ENCODE measurements at places on chromosomes 12 and 14.
A peak's percentile ranks its signal among the peaks of the same experiment; 100 is the strongest.

GRCh38 chr12:102350070-102350469, 130.3 kb downstream of the IGF1 start:
- DNase-seq = no peak

DNA sequence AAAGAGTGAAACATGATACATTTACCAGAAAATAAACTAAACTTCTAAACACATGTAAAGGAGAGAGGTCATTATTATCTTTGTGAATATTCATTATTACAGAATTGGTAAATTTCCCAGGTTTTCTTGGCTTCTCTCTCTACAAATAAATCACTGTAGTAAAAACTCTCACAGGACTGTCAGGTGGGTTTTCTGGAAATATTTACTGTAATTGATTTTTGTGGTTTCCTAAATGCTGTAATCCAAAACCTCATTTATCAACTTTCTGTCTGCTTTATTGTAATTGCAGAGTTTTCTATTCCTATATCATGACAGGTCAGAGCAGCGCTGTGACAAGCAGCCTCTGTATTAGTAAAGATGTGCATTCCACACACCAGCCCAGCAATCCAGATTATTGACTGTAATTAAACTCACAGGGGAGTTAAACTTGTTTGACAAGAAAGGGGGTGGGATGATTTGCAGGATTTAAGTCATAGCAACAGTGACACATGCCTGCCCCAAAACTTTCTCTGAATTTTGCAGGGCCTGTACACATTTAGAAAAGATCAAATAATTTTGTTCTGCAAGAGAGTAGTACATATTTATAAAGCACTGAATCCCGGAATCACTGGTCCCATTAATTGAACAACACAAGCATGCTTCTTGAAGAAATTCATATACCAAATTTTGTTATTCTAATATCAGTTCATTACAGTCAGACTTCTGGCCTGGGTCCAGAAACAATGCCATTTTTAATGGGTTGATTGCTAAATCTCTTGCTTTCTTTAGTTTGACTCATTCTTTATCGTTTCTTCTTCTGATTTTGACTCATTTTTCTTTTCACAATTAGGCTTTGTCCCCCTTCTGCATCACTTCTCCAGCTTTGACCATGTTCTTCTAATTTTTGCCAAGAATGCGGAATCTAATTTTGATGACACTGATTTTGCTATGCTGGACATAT, 42.2 kb downstream of the PTPRO start:
- no peak for DNase-seq

DNA sequence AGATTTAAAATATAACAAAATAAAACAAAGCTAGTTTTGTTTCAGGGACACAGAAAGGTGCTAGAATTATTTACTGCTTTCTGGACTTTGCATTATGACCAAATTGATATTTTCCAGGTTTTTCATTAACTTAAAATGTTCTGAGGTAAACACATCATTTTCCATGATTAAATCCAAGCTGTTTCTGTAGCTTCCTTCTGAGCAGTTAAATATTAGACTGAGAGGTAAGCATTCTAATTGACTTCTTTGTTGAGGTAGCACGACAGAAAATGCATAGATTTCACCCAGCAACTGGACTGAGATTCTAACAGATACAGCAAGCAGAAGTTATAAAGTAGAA, 98.3 kb downstream of the BMP4 start:
- no peak for DNase-seq

- DNase-seq = no peak
Measured at GRCh38 chr14:74400919-74401503, 25.0 kb downstream of the SYNDIG1L start.

DNA sequence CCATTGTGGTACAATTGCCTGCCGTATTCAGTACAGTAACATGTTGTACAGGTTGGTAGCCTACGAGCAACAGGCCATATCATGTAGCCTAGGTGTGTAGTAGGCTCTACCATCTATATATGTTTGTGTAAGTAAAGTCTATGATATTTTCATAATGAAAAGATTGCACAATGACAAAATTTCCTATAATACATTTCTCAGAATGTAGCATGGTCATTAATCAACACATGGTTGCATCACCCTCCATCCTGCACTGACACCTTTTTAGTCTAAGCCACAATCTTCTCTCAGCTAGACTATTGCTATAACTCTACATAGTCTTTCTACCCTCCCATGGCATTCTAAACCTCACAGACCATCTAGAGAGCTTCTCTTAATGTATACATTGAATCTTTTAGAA, 158.5 kb upstream of the HMGA2 start:
- DNase-seq = no peak

DNA sequence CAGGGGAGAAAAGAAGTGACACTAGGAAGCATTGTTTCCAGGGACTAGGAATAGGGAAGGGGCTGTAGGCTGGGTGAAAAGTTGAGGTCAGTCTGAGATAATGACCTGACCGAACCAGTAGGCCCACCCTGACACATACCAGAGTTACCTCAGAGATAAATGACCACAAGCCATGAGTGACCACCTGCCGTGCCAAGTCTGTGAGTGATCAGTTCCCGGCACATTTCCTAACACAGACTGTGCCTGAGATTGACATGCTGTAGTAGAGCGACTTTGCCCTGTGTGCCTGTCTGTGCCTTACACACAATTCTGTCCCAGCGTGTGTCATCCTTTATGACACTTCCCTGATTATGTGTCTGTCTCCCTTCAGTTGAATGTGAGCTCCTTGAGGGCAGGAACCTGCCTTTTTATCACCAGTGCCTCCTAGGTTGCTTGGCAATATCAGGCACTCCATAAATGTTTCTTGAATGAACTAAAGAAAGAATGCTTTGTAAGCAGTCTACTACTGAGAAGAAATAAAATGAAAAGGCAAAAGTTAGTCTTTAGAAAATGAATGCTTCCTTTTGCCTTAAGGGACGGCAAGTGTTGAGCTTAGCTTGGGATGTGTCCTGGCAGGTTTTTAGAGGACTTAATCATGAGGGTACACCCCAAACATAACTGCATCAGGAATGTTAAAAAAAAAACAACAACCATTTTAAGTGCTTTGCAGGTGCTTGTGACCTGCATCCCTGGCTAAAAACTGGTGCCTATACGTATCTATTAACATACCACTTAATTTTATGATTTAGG, 9.6 kb upstream of the SSPN start:
- no peak for DNase-seq

DNA sequence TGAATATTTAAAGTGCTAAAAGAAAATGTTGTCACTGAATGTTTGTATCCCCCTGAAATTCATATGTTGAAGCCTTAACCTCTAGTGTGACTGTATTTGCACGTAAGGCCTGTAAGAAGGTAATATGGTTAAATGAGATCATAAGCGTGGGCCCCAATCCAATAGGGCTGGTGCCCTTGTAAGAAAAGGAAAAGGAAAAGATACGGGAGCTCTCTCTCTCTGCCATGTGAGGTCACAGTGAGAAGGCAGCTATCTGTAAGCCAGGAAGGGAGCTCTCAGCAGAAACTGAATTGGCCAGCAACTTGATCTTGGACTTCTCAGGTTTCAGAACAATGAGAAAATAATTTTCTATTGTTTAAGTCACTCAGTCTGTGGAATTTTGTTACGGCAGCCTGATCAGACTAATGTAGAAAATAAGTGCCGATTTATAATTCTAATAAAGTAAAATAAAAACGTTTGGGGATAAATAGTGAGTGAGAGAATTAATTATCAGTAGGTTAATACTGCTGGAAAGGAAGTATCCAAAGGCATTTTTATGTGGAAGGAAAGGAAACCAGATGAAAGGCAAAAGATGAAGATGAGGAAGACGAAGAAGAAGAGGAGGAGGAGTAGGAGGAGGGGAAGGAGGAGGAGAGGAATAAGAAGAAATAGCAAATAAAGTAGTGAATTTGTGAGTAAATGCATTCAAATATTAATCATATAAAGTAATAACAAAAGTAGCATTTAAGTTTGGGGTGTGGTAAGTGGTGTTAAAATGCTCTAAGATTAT, 188.5 kb upstream of the KRR1 start:
- DNase-seq = no peak

- no peak for DNase-seq
Measured at GRCh38 chr14:95335071-95335470, 15.4 kb upstream of the CLMN start.

DNA sequence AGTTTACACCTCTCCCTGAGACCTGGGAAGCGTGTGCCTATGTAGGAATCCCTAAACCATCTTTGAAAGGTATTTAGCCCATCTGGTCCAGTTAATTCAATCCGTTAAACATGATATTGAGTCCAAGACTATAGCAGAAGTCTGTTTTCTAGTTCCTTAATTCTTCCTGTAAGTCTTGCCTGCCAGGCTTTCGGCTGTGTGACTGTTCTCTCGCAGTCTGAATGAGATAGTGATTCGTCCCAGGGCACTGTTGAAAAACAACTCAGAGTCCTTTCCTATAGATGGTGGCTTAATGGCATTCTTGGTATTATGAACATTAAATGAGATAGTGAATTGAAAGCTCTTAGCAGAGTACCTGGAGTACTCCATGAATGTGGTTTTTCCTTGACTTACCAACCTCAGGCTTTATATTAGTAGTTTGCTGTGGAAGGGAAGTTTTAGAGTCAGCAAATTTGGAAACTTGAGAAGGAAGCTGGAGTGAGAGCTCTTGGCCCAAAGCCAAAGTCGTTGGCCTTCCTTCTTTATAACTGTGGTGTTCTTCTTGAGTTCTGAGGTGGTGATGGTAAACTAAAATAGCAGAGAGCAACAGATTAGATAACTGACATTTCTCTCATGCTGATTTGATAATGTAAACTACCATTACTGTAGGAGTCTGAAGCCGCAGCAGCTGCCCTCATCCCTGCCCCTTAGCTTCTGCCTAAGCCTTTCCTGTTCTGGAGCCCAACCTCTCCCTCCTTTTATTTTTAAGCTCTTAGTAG, 76.5 kb downstream of the TGFB3 start:
- DNase-seq = no peak

- no peak for DNase-seq
Measured at GRCh38 chr14:94906577-94906976, 136.7 kb upstream of the GSC start.

GRCh38 chr14:103551338-103551762, 11.1 kb downstream of the BAG5 start:
- no peak for DNase-seq

DNA sequence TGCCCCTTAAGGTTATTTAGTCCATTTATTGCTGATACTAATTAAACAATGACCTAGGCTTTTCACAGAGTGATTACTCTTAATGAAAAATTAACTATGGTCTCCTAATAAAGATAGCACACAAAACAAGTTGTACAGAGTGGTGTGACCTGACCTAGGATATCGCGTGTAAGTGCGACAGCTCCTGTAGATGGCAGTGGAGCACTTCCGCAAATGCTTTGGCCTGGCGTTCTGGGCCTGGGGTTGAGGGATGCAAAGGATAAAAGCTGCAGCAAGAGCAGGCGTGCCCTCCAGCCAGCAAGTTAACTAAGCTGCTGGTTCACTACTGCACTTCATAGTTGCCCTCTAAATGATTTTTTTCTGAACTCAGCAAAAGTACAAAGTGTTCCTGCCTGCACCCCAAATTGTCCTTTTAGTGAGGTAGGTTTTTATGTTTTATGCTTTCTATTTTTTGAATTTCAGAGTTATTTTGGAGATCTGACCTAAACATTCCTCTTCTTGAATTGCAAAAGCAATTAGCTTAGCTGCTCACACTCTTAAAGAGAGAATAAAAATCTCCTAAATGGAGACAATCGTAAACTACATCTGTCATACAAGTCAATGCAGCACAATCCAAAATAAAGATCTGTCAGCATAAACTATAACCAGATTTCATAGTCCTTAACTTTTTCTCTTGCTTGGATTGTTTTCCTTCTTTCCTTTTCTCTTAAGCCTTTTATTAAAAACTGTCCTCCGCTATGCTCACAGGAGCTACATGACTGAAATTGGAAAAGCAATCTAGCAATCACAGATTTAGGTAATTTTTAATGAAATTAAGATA, 379.6 kb downstream of the LRIG3 start:
- DNase-seq = peak; percentile 72

DNA sequence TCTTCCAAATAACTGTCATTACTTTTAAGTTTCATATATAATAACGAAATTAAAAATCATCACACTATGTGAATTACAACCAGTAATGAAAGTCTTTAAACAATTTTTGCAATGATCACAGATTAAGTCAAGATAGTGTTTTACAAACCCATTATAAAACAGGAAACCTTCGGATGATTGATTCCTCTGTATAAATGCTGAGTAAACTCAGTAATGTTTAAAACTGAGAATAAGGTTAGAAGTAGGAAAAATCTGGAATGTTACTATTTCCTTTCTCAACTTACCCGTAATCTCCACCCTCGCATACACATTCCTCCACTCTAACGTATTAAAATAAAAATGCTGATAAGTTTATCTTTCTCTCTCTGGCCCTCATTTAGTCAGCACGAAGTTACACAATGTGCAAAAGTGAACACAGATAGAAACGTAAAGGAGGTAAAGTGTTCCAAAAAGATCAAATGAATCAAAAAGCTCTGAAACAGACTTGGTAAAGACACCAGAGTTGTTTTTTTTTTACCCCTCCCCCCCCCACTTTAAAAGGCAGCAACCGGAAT, 1.6 kb downstream of the ZFC3H1 start:
- peak; percentile 35 for DNase-seq

GRCh38 chr12:56530390-56531055, 8.9 kb downstream of the RBMS2 start:
- DNase-seq = no peak

- no peak for DNase-seq
Measured at GRCh38 chr12:3329361-3329760, 161.6 kb upstream of the PRMT8 start.

- DNase-seq = no peak
Measured at GRCh38 chr14:39876916-39877315, 444.7 kb upstream of the FBXO33 start.

DNA sequence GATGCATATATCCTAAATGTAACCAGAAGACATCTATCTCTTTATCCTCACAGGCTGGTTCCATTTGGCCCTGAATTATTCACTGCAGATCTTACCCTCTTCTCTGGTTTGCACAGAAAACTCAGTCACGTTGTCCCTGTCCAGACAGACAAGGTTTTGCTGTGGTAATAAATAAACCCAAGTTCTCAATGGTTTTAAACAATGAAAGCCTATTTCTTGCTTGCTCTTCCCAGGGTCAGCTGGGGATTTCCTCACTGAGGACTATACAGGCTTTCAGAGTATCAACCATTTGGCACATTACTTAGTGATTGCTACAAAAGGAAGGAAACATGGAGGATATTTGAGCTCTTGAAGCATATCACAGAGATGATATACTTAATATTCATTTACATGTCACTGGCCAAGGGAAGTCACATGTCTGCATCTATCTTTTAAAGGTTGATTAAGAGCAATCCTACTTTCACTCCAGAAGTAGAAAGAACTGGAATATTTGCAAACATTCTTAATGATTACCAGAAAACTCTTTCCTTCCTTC, 24.4 kb upstream of the E2F7 start:
- no peak for DNase-seq

GRCh38 chr12:120220838-120221575, 20.1 kb upstream of the RPLP0 start:
- DNase-seq = no peak

GRCh38 chr12:14999021-14999694, 26.3 kb downstream of the PDE6H start:
- DNase-seq = no peak

- DNase-seq = peak; percentile 62
Measured at GRCh38 chr12:54463034-54463433, 10.4 kb downstream of the GTSF1 start.

- DNase-seq = peak; percentile 96
Measured at GRCh38 chr12:2613326-2614073, 181.3 kb upstream of the FKBP4 start.

GRCh38 chr14:23697680-23698079, 61.5 kb downstream of the DHRS2 start:
- no peak for DNase-seq
